Body of pancreas (tissue), 4 donors: ENCODE measurements at places on chromosomes 16 and 17. TPM values are rescaled to one million over a fixed set of nuclear protein-coding genes. Genes with fewer than 3 reads are reported as not detected.

GRCh38 chr17:17971431-17972125 is 622 bp downstream of the TOM1L2 start:
- H3K27me3 ChIP-seq: no peaks in the 10 kb centered on the region
- H3K27ac ChIP-seq: peak overlapping the region; percentile 96

DNA sequence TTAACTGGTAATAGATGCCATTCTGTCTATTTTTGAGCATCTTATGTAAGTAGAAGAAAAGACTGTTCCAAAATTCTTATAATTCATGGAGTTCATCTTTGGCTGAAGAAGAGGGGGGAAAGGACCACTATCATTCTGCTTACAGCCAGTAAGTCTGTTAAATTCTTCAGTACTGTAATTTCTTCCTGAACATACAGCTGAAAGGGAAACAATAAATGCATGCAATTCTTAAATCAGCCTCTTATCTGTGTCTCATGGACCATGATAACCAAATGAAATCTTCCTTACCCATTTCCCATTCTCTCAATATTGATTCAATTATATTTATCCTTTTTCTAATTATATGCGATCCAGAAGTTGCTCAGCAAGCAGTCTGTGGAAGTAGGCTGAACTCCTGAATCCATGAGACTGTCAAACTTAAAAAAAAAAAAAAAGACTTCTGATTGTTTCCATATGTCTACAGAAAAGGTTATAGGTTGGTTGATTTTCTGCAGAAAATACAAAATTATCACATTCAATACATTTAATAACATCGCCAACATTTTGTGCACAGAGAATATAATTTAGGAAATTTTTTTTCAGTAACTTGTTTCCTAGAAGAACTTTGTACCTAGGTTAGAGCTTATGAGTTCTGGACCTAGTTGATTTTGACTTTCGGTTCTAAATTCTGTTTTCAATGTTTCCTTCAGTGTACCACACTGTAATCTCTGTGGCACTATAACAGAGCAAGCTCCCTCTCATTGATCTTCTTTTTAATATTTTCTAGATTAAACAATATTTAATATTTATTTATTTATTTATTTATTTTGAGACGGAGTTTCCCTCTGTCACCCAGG is 1.2 kb upstream of the ABCA9 start:
- no peaks in the 10 kb centered on the region for H3K27me3 ChIP-seq
- no peaks in the 10 kb centered on the region for H3K36me3 ChIP-seq
- no peaks in the 10 kb centered on the region for H3K4me1 ChIP-seq
- H3K27ac ChIP-seq: no peak overlapping the region

GRCh38 chr17:1203111-1203966 is 23.6 kb upstream of the ABR start:
- no peak overlapping the region for H3K4me3 ChIP-seq
- H3K4me1 ChIP-seq: peaks cover 6% of the 10 kb centered on the region
- H3K27ac ChIP-seq: no peak overlapping the region
- DNase-seq: peak; percentile 63

- H3K27me3 ChIP-seq: no peaks in the 10 kb centered on the region
- H3K27ac ChIP-seq: no peak overlapping the region
- no peak overlapping the region for H3K4me3 ChIP-seq
- no peak for DNase-seq
Observed at GRCh38 chr17:27600471-27600870, 30.5 kb upstream of the LGALS9 start.

DNA sequence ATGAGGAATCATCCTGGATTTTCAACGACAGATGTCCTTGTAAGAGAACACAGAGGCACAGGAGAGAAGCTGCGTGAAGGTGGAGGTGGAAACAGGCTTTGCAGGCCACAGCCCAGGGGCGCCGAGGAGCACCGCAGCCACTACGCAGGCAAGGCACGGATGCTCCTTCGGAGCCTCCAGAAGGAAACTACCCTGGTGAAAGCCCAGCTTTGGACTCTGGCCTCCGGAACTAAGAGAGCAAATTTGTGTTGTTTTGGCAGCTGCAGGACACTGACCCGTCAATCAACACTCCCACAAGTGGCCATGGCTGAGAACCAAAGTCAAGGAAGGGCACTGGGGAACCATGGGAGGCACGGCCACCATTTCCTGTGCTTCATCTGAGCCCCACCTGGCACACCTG is 3.4 kb downstream of the ARL16 start:
- DNase-seq: no peak
- no peaks in the 10 kb centered on the region for H3K27me3 ChIP-seq
- H3K27ac ChIP-seq: no peak overlapping the region
- H3K4me3 ChIP-seq: no peak overlapping the region
- H3K36me3 ChIP-seq: no peaks in the 10 kb centered on the region

DNA sequence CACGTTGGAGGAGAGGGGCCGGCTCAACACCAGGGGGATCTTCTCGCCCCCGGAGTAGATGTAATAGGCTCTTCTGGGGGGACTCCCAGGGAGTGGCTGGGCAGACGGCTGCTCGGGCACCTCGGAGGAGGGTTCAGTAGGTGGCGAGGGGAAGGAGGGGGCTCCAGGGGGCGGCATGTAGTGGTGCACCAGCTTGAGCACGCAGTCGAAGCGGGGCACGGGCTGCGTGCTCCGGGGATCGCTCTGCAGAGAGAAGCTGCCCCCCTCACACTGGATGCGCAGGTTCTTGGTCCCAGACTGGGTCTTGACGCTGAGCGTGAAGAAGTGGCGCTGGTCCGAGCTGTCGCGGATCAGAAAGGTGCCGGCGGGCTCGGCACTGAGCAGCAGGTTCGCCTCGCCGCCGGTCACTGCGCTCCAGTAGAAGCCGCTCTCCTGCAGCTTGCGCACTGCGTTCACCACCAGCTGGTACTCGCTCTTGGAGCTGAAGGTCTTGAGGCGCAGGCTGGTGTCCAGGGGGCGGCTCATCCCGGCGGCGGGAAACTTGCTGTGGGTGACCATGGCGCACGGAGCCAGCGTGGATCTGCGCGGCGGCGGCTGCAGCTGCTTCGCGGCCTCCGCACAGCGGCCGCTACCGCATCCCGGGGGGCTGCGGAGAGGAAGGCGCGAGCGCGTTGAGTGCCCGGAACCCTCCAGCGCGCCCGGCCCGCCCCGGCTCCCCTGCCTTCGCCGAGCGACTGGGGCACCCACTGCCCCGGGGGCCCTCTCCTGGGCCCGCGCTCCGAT is 1.1 kb downstream of the SOCS3 start:
- H3K4me1 ChIP-seq: peaks cover 54% of the 10 kb centered on the region
- DNase-seq: no peak
- peak overlapping the region; percentile 59 for H3K27ac ChIP-seq
- H3K27me3 ChIP-seq: no peaks in the 10 kb centered on the region

BRCA1 gene
- 7.6 TPM for total RNA-seq

DNA sequence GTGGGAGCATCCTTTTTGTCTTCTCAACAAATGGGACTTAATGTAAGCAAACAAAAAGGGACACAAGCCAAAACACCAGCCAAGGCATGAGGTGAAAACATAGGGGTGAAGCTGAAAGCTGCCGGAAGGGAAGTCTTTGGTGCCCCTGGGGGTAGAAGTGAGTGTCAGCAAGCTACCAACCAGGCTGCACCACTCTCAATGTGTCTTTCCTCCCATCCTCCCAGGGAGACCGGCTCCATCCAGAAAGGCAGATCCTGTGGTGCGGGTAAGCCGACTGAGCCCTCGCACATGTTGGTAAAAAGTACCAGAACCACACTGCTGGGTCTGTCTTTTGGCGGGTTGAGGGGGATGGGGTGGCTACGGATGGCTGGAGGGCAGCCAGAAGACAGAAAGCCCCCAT is 52.0 kb upstream of the SREBF1 start:
- no peak overlapping the region for H3K4me3 ChIP-seq
- H3K27ac ChIP-seq: no peak overlapping the region
- H3K4me1 ChIP-seq: no peaks in the 10 kb centered on the region
- H3K27me3 ChIP-seq: no peaks in the 10 kb centered on the region

- no peaks in the 10 kb centered on the region for H3K36me3 ChIP-seq
- peak overlapping the region; percentile 23 for H3K27ac ChIP-seq
- DNase-seq: no peak
- no peak overlapping the region for H3K4me3 ChIP-seq
- H3K27me3 ChIP-seq: no peaks in the 10 kb centered on the region
- peaks cover 47% of the 10 kb centered on the region for H3K4me1 ChIP-seq
Observed at GRCh38 chr16:57689762-57690558, 4.6 kb upstream of the DRC7 start.

- peak; percentile 39 for DNase-seq
- peaks cover 18% of the 10 kb centered on the region for H3K4me1 ChIP-seq
- no peaks in the 10 kb centered on the region for H3K36me3 ChIP-seq
- H3K27ac ChIP-seq: peak overlapping the region; percentile 32
Observed at GRCh38 chr17:298791-299450, 53.7 kb downstream of the RPH3AL start.
